ENCODE measurements at places on chromosomes 1 and 21. TPM values are rescaled to one million over a fixed set of nuclear protein-coding genes. Genes with fewer than 3 reads are reported as not detected.

GRCh38 chr1:202255343-202255742 lies 61.7 kb downstream of the LGR6 start:
- H3K4me1 ChIP-seq: peaks cover 10% of the 10 kb centered on the region
- peaks cover 57% of the 10 kb centered on the region for H3K27me3 ChIP-seq
- H3K27ac ChIP-seq: no peak overlapping the region

DNA sequence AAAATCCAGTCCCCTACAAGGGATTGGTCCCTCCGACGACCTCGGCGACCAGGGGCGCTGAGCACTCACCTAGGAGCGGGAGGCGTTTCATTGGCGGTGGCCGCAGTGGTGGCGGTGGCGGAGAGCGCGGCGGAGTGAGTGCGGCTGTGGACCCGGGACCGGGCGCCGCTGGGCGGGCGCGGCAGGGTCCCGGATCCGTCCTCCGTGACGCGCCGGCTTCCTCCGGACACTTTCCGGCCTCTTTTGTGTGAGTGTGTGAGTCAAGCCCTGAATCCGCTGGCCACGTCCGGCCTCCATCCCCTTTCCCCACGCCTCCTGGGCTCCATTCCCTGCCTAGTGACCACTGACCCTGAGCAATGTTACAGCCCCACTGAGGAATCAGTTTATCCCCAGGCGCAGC lies at the start of gene ADGRL4:
ADGRL4 (minus strand) TSS at position 167 of the 400 bp plus-strand sequence; CDS start at position 91, 76 bp downstream.
- H3K27me3 ChIP-seq: no peaks in the 10 kb centered on the region
- DNase-seq: no peak
- no peaks in the 10 kb centered on the region for H3K4me1 ChIP-seq
- no peaks in the 10 kb centered on the region for H3K36me3 ChIP-seq
- H3K27ac ChIP-seq: no peak within 1 kb of the TSS

DNA sequence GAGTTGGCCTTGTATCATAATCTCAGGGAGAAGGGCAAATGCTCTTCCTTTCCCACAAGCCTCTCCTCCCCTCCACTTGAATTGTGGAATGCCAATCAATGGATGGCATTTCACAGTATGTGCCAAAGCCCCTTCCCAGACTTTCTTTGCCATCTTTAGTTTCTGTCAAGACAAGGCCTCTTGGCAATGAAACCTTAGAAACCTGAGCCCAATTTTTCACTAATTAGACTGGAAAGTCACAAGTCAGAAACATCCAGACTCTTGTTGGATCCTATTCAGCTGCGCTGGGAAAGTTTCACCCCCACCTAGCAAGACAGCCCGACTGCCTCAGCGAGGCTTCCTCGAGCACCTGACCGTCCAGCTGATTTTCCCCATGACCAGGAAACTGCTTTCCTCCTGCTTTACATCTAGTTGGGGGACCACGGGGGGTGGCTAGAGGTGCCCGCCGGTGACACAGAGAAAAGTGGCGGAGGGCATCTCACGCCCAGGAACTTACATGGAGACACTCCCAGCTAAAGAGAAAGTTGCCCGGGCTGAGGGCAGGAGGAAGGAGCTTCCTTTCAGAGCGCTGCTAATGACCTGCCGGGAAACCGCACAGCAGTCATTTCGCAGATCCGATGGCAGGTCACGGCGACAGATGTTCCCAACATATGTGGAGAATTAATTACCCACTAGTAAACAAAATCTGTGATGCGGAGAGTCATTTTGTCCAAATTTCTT lies 302.6 kb upstream of the RRP15 start:
- H3K4me3 ChIP-seq: no peak overlapping the region
- no peak for DNase-seq
- no peaks in the 10 kb centered on the region for H3K4me1 ChIP-seq
- H3K27me3 ChIP-seq: peaks cover 14% of the 10 kb centered on the region
- H3K36me3 ChIP-seq: no peaks in the 10 kb centered on the region

- H3K4me3 ChIP-seq: no peak overlapping the region
- H3K4me1 ChIP-seq: no peaks in the 10 kb centered on the region
- no peak overlapping the region for H3K27ac ChIP-seq
- no peaks in the 10 kb centered on the region for H3K27me3 ChIP-seq
These were observed 18.4 kb downstream of the COL6A2 start for GRCh38 chr21:46116189-46116775.

- no peak for DNase-seq
- no peaks in the 10 kb centered on the region for H3K36me3 ChIP-seq
- peaks cover 34% of the 10 kb centered on the region for H3K4me1 ChIP-seq
- no peak overlapping the region for H3K27ac ChIP-seq
- no peak overlapping the region for H3K4me3 ChIP-seq
These were observed 19.0 kb upstream of the RGS2 start for GRCh38 chr1:192789871-192790270.

GRCh38 chr21:45132841-45133573 lies 58.6 kb downstream of the ADARB1 start:
- peaks cover 11% of the 10 kb centered on the region for H3K4me1 ChIP-seq
- no peak overlapping the region for H3K4me3 ChIP-seq
- DNase-seq: no peak
- no peaks in the 10 kb centered on the region for H3K36me3 ChIP-seq
- H3K27ac ChIP-seq: no peak overlapping the region

- H3K36me3 ChIP-seq: peaks cover 5% of the 10 kb centered on the region
- no peak overlapping the region for H3K4me3 ChIP-seq
- peaks cover 19% of the 10 kb centered on the region for H3K4me1 ChIP-seq
These were observed 211.3 kb downstream of the ZNF326 start for GRCh38 chr1:90206260-90206659.

The ERVH48-1 gene
- not detected for total RNA-seq

GRCh38 chr1:184624626-184625025 lies 130.0 kb downstream of the EDEM3 start:
- H3K27me3 ChIP-seq: no peaks in the 10 kb centered on the region
- DNase-seq: no peak
- no peak overlapping the region for H3K27ac ChIP-seq
- H3K4me3 ChIP-seq: no peak overlapping the region
- no peaks in the 10 kb centered on the region for H3K36me3 ChIP-seq

The SMIM34 gene
- total RNA-seq: not detected

The TRAF3IP3 gene
- total RNA-seq: not detected

GRCh38 chr1:155740995-155741394 lies 52.1 kb downstream of the DAP3 start:
- no peaks in the 10 kb centered on the region for H3K27me3 ChIP-seq
- DNase-seq: no peak
- H3K4me3 ChIP-seq: no peak overlapping the region
- H3K27ac ChIP-seq: no peak overlapping the region
- peaks cover 45% of the 10 kb centered on the region for H3K36me3 ChIP-seq
- peaks cover 8% of the 10 kb centered on the region for H3K4me1 ChIP-seq

The CSF3R gene
- not detected for total RNA-seq

The SUSD4 gene
- total RNA-seq: 7.2 TPM

DNA sequence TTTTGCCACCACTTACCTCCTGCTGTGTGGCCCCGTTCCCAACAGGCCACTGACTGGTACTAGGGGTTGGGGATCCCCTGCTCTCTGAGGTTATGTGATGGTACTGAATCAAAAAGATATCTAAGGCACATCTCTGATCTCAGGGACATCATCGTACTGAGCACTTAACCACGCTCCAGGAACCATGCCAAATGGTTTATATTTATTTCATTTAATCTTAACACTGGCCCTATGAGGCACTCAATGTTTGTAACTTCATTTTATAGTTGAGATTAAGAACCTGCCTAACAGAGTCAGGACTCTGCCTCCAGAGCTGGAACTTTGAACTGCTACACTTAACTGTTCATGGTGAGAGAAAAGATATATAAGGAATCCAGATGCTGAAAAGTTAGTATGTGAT lies 98.0 kb upstream of the HP1BP3 start:
- no peaks in the 10 kb centered on the region for H3K4me1 ChIP-seq
- no peaks in the 10 kb centered on the region for H3K36me3 ChIP-seq
- no peak overlapping the region for H3K4me3 ChIP-seq
- no peak overlapping the region for H3K27ac ChIP-seq

GRCh38 chr1:48581270-48581669 lies 109.3 kb upstream of the SPATA6 start:
- H3K4me1 ChIP-seq: no peaks in the 10 kb centered on the region
- H3K4me3 ChIP-seq: no peak overlapping the region
- H3K36me3 ChIP-seq: no peaks in the 10 kb centered on the region
- DNase-seq: no peak
- H3K27ac ChIP-seq: no peak overlapping the region

- H3K27me3 ChIP-seq: no peaks in the 10 kb centered on the region
- H3K4me1 ChIP-seq: peaks cover 13% of the 10 kb centered on the region
- no peak overlapping the region for H3K4me3 ChIP-seq
- no peaks in the 10 kb centered on the region for H3K36me3 ChIP-seq
- DNase-seq: peak; percentile 24
- H3K27ac ChIP-seq: no peak overlapping the region
These were observed 112.5 kb downstream of the USH2A start for GRCh38 chr1:216310776-216311175.

- H3K27ac ChIP-seq: no peak overlapping the region
- no peak overlapping the region for H3K4me3 ChIP-seq
- no peaks in the 10 kb centered on the region for H3K36me3 ChIP-seq
These were observed 18.0 kb downstream of the KIAA1614 start for GRCh38 chr1:180930687-180931086.

- no peak overlapping the region for H3K27ac ChIP-seq
- peaks cover 59% of the 10 kb centered on the region for H3K27me3 ChIP-seq
- no peak overlapping the region for H3K4me3 ChIP-seq
- H3K4me1 ChIP-seq: no peaks in the 10 kb centered on the region
These were observed 153.5 kb upstream of the GALNT2 start for GRCh38 chr1:229913489-229913888.

- H3K4me1 ChIP-seq: peaks cover 15% of the 10 kb centered on the region
- no peak overlapping the region for H3K27ac ChIP-seq
- peaks cover 14% of the 10 kb centered on the region for H3K27me3 ChIP-seq
- peaks cover 20% of the 10 kb centered on the region for H3K36me3 ChIP-seq
These were observed 113.0 kb upstream of the SLC25A33 start for GRCh38 chr1:9426291-9426711.

The SELP gene
- total RNA-seq: 0.47 TPM

The HSD3B1 gene
- not detected for total RNA-seq

- no peaks in the 10 kb centered on the region for H3K27me3 ChIP-seq
- H3K4me3 ChIP-seq: no peak overlapping the region
- no peak for DNase-seq
- H3K4me1 ChIP-seq: no peaks in the 10 kb centered on the region
- no peaks in the 10 kb centered on the region for H3K36me3 ChIP-seq
- H3K27ac ChIP-seq: no peak overlapping the region
These were observed 142.7 kb downstream of the SIPA1L2 start for GRCh38 chr1:232487236-232487635.

- no peaks in the 10 kb centered on the region for H3K27me3 ChIP-seq
- peaks cover 8% of the 10 kb centered on the region for H3K4me1 ChIP-seq
- no peak overlapping the region for H3K27ac ChIP-seq
These were observed 44.7 kb upstream of the PAXBP1 start for GRCh38 chr21:32816261-32816660.

GRCh38 chr1:192620071-192620635 lies 15.8 kb upstream of the RGS13 start:
- no peak for DNase-seq
- H3K27me3 ChIP-seq: no peaks in the 10 kb centered on the region
- H3K27ac ChIP-seq: no peak overlapping the region
- no peaks in the 10 kb centered on the region for H3K4me1 ChIP-seq
- H3K4me3 ChIP-seq: no peak overlapping the region
- no peaks in the 10 kb centered on the region for H3K36me3 ChIP-seq

GRCh38 chr1:59885160-59885832 lies 41.3 kb downstream of the CYP2J2 start:
- H3K27ac ChIP-seq: no peak overlapping the region
- DNase-seq: no peak
- H3K27me3 ChIP-seq: no peaks in the 10 kb centered on the region
- H3K4me1 ChIP-seq: no peaks in the 10 kb centered on the region
- no peak overlapping the region for H3K4me3 ChIP-seq
- peaks cover 5% of the 10 kb centered on the region for H3K36me3 ChIP-seq

The ZNF683 gene
- not detected for total RNA-seq

DNA sequence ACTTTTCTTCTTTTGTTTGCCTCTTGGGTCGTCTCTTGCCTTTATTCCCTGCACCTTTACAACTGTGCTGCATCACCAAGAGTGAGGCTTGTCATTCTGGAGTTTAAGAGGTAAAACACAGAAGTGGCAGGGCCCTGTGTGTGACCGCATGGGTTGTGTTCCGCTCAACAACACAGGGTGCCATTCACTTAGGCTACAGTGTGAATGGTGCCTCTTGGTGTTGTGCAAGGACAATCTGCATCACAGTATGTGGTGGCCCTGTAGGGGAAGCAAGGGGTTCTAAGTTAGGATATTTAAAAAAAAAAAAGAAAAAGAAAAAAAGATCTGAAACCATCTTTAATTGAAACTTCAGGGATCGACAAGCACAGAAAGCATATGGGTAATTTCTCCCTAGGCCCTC lies 38.2 kb downstream of the BRINP2 start:
- DNase-seq: no peak
- H3K36me3 ChIP-seq: no peaks in the 10 kb centered on the region
- no peak overlapping the region for H3K27ac ChIP-seq
- peaks cover 13% of the 10 kb centered on the region for H3K27me3 ChIP-seq
- no peak overlapping the region for H3K4me3 ChIP-seq

DNA sequence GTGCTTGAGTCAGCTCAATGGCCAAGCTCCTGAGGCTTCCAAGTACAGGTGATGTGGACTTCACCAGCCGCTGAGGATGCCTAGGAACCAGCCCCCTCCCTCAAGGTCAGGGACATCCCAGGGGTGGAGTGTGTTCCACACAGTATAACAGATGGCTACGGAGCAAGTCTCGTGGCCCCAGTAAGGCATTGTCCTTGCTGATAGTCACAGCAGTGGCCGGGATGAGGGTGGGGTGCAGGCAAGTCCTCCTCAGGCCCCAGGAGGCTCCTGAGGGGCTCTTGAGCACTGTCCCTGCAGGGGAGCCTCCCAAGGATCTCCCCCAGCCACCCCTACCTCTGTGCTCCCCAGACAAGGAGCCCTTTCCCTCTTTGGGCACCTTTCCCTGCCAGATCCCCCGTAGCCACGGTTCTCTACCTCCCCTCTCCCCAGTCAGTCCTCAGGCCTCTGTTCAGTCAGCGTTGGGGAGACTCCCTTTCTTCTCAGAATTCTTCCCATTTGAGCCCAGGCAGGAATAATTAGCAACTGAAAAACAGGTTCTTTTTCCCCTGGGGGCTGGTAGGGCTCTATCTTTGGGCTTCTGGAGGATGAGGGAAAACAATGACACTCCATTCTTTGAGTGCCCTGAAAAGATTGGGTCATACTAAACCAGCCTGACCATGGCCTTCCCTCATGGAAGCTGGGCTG lies 7.1 kb upstream of the THEM5 start:
- H3K4me3 ChIP-seq: no peak overlapping the region
- H3K36me3 ChIP-seq: no peaks in the 10 kb centered on the region
- DNase-seq: no peak
- peaks cover 17% of the 10 kb centered on the region for H3K27me3 ChIP-seq
- no peak overlapping the region for H3K27ac ChIP-seq
- H3K4me1 ChIP-seq: no peaks in the 10 kb centered on the region

DNA sequence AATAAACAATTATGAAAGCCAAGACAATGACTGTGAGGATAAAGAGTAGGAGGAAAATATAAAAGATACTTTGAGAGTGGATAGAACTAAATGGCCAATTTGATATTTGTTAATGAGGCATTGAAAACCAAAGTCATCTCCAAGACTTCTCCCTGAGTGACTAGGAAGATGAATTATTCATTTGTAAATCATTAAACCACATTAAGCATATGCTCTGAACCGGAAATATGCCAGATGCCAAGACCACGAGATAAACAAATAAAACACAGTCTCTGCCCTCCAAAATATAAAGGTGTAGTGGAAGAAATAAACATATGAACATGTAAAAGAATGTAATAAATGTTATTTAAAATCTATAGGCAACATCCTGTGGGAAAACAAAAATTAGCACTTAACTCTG lies 78.8 kb downstream of the MRPL39 start:
- peaks cover 9% of the 10 kb centered on the region for H3K4me1 ChIP-seq
- H3K4me3 ChIP-seq: no peak overlapping the region
- H3K27me3 ChIP-seq: no peaks in the 10 kb centered on the region
- H3K27ac ChIP-seq: no peak overlapping the region

The SMCP gene
- not detected for total RNA-seq

The PIGV gene
- total RNA-seq: 9.9 TPM
